ENCODE measurements at places on chromosomes 13 and 19. TPM values are rescaled to one million over a fixed set of nuclear protein-coding genes. Genes with fewer than 3 reads are reported as not detected.
A peak's percentile ranks its signal among the peaks of the same experiment; 100 is the strongest.

DNA sequence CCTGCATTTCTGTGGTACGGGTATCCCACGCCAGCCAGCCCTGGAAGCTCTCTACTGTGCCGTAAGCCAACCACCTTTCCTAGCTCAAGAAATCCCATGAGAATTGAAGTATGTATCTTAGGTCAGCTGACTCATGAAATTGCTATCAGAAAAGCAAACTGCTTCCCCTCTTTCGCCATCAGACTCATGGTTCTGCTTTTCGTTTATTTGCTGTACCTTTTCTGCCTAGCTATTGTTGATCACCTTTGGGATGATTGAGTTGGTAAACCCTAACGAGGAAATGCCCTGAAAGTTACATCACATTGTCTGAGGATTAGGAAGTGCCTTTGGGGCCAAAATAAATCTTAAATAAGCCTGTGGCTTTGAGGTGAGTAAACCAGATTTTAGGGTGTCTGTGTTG lies at the start of gene ADGRE3:
ADGRE3 (minus strand) TSS at position 81 of the 400 bp plus-strand sequence; CDS start at position 7, 74 bp downstream.
- no peak for DNase-seq

DNA sequence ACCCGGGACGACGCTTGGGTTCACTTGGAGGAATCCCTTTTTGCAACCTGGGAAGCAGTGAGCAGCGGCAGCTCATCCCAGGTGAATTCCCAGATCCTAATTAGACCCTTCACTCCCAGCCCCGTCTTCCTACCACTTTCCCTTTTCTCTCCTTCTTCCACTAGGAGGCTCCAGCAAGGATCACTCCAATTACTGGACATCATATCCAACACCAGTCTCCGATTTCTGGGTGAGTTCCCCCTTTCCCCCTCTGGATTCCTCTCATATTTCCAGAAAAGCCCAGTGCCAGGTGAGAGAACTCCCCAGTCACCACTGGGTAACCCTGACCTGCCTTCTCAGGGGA lies 17.1 kb upstream of the ZSCAN4 start:
- DNase-seq = no peak

DNA sequence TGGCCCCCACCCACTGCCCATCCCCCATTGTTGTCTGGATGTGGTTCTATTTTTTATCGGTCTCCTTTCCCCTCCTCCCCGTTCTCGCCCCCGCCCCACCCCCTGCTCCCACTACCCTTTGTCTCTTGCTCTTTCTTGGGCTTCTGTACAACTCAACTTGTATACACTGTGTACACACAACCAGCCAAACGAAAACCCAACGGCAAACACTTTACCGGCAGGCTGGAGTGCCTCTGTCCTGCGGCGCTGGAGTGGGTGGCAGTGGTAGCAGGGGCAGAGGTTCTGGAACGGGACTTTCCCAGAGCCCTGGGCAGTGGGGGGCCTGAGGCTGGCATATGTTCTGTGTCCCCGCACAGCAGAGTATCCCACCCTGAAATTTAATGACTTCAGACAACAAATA lies 13.7 kb downstream of the RRAS start:
- no peak for DNase-seq

GRCh38 chr13:67421475-67421874 lies 191.3 kb upstream of the PCDH9 start:
- no peak for DNase-seq

- no peak for DNase-seq
These were observed 2.1 kb upstream of the RAVER1 start for GRCh38 chr19:10335352-10335985.

LGALS14 gene
- not detected for total RNA-seq

KIR2DL1 gene
- total RNA-seq = not detected

DNA sequence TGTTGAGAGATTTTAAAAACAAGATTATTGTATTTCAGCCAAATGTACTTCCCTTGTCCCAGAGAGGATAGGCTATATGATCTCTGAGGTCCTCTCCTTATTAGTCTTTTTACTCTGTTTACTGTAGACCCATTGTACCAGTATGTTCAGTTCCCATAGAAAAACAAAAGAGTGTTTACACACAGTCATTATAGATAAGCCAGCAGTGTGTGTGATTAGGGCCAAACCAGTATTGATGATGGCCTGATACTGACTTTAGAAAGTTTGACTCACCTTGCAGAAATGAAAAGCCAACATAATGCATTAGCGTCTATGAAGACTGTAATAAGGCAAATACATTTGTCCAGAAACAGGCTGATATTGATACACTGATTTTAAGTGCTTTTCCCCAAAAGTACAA lies 6.2 kb downstream of the MTUS2 start:
- no peak for DNase-seq

DNA sequence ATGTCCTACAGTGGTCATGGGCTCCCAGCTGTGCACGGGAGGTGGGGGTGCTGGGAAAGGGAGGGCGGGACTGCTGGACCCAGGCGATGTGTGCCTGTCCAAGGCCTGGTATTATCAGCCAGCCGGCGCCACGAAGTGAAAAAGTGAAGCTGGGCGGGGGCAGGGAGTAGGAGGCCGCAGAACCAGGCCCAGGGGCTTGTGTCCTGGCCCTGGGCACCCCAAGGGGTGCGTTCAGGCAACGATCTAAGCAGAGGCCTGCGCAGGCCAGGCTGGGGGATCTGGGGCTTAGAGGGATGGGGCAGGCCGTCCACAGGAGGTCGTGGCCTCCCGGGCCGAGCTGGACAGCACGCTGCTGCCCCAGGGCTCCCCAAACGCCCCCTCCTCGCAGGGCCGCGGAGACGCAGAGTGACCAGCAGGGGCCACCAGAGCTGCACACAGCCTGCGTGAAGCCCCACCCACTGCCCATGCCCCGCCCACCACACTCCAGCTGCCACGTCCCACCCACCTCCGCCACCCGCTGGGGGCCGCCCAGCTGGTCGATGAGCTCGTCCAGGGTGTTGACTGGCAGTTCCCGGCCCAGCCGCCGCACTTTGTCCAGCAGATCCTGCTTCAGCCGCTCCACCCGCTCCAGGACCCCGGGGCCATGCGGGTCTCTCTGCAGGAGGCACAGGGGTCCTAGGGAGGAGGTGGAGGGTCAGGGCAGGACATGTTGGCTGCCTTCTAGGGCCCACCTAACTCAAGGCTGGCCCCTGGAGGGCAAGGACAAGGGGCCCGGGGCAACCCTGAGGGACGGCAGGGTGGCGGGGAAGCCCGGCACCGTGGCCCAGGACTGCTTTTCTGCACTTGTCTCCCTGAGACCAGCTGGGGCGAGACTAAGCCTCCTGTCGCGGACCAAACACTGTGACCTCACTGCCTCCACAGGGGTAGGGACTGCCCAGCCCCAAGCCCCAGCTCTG lies 9.5 kb downstream of the GPX4 start:
- peak; percentile 92 for DNase-seq

All from HFFc6 (cell line).